AG08395 (cell line): ENCODE measurements at places on chromosomes 2 and 18.

DNA sequence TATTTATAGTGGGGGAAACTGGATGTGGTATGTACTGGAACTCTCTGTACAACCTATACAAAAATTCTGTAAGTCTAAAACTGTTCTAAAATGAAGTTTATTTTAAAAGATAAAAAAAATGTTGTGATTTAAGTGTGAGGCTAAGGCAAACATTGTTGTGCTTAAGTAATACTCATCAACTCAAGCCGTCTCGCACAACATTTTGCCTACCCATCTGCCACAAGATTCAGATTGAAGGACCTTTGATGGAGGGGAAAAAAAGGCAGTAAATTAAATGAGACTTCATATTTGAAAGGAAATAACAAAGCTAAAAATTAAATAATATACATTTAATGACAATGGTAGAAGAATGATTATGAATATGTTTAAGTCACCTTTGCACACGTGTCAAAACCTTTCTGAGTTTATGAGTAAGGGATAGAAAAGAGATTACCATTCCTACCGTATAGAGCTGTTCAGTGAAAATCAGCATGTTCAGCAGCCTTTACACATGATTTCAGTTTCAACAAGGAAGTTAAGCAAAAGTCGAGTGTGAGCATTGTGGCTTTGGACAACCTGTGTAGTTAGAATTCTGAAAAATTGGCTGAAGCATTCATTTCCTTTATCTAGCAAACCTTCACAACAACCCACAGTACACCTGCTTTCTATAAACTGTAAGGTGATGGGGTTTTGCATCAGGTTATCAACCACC lies 499.3 kb downstream of the IRS1 start:
- DNase-seq: no peak

- peak; percentile 10 for DNase-seq
These were observed 24.8 kb upstream of the CRIM1 start for GRCh38 chr2:36330473-36331395.

- DNase-seq: no peak
These were observed 83.4 kb upstream of the NDUFV2 start for GRCh38 chr18:9019135-9019534.

- DNase-seq: peak; percentile 11
These were observed 54.1 kb upstream of the SLC38A11 start for GRCh38 chr2:165009466-165009865.

- DNase-seq: no peak
These were observed 84.5 kb upstream of the PGAP1 start for GRCh38 chr2:197011021-197011417.

DNA sequence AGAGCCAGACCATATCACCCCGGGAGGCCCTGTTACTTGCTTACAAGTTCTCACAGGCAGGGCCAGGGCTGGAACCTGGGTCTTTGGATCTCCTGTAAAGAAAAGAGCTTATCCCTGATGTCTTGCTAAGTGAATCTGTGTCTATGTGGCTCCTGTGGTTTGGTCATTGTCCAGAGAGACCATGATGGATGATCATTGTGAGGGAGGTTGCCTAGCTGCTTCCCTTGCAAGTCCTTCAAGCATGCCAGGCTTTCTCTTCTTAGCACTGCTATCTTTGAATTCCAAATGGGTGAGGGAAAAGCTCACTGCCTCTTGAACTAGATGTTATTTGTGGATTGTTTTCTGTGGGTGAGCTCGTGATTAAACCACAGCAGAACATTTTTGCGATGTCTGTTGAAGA lies 151.6 kb downstream of the FSHR start:
- peak; percentile 49 for DNase-seq

- DNase-seq: no peak
These were observed 401.3 kb downstream of the PID1 start for GRCh38 chr2:228869636-228870264.

GRCh38 chr2:7963787-7964186 lies 718.1 kb upstream of the ID2 start:
- no peak for DNase-seq

DNA sequence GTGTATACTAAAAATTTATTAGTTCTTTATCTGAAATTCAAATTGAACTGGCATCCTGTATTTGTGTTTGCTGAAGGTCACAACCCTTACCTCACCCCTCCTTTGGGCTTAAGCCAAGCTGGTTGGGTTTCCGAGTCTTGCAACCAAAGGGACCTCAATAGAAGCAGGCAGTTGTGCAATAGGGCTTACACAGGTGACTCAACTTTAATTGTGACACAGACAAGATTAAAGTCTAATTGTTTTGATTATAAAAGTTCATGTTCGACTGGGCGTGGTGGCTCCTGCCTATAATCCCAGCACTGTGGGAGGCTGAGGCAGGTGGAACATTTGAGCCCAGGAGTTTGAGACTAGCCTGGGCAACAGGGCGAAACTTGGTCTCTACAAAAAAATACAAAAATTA lies 71.5 kb downstream of the RAB31 start:
- no peak for DNase-seq

DNA sequence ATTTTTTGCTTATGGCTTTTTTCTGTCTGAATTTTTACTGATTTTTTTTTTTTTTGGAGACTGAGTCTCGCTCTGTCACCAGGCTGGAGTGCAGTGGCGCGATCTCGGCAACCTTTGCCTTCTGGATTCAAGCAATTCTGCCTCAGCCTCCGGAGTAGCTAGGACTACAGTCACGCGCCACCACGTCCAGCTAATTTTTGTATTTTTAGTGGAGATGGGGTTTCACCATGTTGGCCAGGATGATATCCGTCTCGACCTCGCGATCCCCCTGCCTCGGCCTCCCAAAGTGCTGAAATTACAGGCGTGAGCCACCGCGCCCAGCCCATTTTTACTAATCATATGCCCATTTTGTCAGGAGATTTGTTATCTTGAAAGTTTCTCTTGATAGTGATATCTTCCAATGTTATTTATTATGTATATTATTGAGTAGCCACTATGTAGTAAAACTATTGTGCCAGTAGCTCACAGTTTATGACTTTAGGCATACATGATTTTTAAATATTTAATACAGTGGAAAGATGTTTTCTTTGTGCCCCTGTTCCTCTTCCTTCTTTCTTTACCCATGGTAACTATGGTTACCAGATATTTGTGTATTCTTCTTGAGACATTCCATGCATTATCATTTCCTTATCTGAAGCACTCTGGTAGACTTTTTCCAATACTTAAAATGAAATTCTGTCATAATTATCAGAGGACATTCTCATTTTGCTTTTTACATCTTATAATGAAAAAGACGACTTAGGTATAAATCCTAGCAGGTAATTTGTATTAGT lies 2.1 kb downstream of the HAT1 start:
- no peak for DNase-seq

DNA sequence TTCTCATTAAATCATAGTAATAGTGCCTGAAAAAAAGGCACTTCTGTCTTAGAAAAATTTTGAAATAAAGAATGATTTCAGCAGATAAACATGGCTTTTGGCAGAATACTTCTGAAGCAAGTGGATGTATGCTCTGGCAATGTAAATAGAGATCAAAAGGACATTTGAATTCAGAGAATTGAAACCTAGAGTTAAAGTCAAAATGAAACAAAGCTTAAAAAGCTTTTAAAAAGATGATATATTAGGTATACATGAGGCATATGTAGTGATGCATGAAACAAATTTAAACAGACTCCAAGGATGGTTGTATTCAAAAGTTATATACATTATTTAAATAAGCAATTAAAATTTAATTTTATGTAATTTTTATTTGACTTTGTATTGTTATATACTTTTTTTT lies 1344.5 kb upstream of the TMEFF2 start:
- DNase-seq: no peak

- DNase-seq: no peak
These were observed 425.6 kb downstream of the SUCLG1 start for GRCh38 chr2:84033347-84033974.

DNA sequence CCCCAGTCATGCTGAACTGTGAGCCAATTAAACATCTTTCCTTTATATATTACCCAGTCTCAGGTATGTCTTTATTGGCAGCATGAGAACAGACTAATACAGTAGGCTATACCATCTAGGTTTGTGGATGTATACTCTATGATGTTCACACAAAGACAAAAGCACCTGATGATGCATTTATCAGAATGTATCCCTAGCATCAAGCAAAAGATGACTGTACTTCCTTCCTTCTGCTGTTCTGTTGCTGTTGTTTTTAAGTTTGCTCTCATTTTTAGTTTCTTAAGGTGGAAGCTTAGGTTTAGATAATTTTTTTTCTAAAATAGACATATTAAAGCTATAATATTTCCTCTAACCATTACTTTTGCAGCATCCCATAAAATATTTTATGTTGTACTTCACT lies 12.4 kb downstream of the ZSCAN30 start:
- DNase-seq: no peak

- DNase-seq: no peak
These were observed 54.7 kb upstream of the CAB39 start for GRCh38 chr2:230657906-230658305.

DNA sequence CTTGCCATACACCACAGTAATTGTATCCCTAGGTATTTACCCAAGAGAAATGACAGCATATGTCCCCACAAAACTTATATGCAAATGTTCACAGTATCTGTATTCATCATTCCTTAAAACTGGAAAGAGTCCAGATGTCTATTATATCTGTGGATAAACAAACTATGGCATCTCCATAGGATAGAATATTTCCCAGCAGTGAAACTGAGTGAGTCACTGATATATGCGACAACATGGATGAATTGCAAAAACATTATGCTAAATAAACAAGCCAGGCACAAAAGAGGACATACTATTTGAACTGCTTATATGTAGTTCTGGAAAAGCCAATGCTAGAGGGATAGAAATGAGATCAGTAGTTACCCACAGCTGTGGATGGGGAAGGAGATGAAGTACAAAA lies 359.4 kb upstream of the DSEL start:
- no peak for DNase-seq

GRCh38 chr2:65434592-65435241 lies 2.3 kb upstream of the SPRED2 start:
- DNase-seq: no peak

DNA sequence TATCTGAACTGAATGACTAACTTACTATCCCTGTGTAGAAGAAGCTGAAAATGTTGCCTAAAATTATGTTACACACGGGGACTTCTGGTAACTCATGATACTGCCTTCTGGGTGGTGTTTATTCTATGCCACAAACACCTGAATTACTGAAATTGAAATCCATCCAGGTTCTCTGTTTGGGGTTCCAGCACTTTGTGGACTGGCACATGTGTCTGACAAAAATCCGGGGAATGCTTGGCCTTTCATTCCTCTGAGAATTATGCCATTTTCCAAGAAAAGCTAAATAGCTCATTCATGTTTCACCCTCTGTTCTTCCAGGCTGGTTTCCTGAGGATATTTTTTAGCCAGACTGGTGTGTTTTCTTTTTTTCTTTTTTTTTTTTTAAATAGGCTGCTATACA lies 59.5 kb upstream of the POU3F3 start:
- no peak for DNase-seq

- no peak for DNase-seq
These were observed 242.7 kb downstream of the ASXL3 start for GRCh38 chr18:33820517-33821371.

DNA sequence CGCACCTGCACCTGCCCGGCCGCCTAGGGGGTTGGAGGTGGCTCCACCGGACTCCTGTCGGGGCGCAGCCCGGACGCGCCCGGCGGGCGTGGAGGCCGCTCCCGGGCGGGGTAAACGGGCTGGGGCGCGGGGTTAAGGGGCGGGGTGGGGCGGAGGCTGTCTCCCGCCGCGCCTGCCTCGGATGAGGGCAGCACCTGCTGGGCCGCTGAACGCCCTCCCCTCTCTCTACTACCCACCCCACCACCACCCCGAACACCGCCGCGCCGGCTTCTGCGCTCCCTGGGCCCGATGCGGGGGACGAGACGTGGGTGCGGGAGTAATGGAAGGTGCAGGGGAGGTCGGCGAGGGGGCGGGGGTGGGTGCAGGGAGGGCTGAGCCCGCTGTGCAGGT lies 224.8 kb upstream of the ID2 start:
- DNase-seq: no peak

- DNase-seq: no peak
These were observed 30.7 kb upstream of the SLC35F6 start for GRCh38 chr2:26733413-26733812.

GRCh38 chr2:70143314-70144150 lies 47.3 kb downstream of the C2orf42 start:
- peak; percentile 47 for DNase-seq

- no peak for DNase-seq
These were observed 232.8 kb downstream of the CELF4 start for GRCh38 chr18:37332628-37333420.

GRCh38 chr2:20507166-20507692 lies 60.4 kb downstream of the RHOB start:
- DNase-seq: peak; percentile 12

DNA sequence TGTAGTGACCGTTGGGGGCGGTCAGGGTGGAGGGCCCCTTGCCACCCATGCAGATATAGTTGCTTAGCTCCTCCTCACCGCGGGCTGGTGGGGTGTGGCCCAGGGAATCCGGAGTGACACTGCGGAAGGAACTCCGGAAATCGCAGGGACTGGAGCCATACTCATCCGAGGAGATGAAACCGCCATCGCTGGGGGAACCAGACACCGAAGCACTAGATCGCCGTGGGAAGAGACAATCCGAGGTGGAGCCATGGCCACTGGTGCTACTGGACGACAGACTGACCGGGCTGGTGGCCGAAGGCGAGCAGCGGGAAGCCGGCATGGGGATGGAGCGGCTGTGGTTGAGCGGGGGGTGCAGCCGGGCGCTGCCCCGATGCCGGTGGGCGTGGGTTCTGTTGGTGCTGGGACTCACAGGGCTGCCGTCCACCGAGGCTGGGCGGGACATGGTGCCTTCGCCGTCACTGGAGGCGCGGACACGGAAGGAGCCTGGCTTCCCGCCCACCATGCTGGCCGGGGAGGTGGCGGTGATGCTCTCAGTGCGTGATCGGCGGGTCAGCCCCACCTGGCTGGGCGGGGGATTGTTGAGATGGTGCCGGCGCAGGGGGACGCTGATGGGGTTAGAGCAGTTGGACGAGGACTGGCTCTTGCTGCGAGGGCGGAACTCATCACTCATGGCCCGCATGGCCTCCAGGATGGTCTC lies 2.2 kb downstream of the IRS1 start:
- DNase-seq: peak; percentile 64

DNA sequence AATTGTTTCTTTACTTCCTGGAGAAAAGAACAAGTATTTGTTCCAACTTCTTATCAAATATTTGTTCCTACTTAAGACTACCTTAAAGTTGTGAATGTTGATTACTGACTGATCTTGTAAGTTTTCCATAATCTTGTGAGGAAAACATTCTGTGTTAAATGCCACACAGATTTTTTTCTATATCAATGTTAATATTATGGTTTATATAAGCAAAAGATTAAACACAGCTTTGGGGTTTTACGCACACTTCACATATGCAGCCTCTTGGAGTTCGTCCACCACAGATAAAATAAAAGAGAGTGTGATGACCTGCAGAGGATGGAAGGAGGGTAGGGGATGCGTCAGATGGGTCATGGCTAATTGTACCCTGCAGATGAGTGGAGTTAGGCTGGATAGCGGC lies 780.0 kb upstream of the SALL3 start:
- no peak for DNase-seq

GRCh38 chr2:118232391-118232790 lies 144.1 kb downstream of the INSIG2 start:
- DNase-seq: no peak

- no peak for DNase-seq
These were observed 442.6 kb upstream of the LRATD1 start for GRCh38 chr2:14189929-14190328.
